ENCODE measurements at places on chromosomes 5 and 9.

DNA sequence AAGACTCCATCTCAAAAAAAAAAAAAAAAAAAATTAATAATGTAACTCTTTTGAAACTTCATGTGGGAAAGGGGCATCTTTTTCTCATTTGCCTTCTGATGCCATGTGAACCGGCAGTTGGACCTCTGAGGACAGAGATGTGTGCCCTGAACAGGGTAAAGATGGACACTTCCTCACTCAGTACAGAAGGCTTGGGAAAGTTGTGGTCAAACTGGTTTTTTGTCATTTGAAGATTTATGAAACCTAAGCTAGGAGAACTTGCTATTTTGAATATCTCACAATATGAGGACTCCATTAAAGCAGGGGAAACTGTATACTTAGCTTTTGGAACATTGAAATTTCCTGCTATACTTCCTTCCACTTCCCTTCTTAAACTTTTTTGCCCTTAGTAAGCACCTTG is 147.5 kb upstream of the ALDH1B1 start:
- no peak for DNase-seq

DNA sequence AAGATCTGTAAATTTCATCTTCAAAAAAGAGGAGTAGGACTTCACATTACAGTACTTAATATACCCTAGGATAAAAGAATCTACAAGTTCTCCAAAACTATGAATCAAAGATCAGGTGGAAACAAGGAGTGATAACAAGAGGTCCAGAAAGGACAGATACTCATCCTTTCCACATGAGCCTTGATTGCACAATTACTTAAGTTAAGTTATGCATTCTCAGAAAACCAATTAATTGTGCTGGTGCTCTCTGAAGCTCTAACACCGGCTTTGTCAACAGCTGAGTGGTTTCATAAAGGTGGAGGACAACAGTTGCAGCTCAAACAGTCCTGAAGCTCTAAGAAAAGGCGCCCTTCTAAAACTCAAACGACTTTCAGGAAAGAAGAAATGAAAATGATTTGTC is 251.9 kb downstream of the BNC2 start:
- DNase-seq = no peak

GRCh38 chr9:125150349-125151245 is 7.3 kb upstream of the SCAI start:
- no peak for DNase-seq

GRCh38 chr5:35920890-35921289 is 17.5 kb downstream of the CAPSL start:
- DNase-seq = no peak

DNA sequence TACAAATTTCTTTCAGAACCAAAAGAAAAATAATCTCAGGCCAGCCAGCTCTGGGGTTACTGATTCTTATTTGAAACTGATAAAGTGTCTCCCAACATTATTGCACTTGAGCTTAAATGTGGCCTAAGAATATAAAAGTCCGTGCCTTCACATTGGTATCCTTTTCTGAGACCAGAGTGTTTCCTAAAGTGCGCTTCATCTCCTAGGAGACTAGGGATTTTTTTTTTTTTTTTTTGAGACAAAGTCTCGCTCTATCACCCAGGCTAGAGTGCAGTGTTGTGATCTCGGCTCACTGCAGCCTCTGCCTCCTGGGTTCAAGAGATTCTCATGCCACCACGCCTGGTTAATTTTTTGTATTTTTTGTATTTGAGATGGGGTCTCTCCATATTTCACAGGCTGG is 23.6 kb upstream of the KCNIP1 start:
- no peak for DNase-seq

DNA sequence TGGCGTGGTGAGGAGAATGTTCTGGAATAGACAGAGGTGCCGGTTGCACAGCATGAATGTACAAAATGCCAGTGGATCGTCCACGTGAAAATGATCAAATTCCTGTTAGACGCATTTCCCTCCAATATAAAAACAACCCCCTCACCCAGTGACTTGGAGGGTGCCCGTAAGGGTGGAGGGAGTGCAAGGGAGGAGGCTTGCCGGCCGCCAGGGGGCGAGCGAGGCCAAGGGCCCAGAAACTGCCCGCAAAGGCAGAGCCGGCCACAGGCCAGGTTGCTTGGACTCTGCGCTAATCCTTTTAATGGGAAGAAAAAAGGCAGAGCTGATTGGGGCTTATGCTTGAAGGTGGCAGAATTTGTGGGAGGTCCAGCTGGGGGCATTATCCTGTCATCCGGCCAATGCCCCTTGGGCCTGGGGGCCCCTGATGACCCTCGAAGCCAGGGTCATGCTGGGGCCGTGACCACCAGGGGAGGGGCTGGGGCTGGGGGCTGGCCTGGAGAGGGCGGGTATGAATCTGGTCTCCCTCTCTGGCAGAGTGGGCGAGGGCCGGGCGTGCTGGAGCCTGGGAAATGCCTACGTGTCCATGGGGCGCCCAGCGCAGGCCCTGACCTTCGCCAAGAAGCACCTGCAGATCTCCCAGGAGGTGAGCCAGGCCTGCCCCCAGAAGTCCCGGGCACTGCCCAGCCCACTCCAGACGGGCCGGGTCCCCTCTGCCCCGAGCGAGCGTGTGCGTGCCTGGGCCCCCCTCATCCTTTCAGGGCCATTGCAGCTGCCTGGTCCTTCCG is 12.0 kb downstream of the GPSM1 start:
- no peak for DNase-seq

GRCh38 chr5:9507974-9508373 is 37.9 kb downstream of the SEMA5A start:
- DNase-seq = no peak

GRCh38 chr9:91782708-91783214 is 167.3 kb downstream of the ROR2 start:
- DNase-seq = no peak
